ENCODE measurements at places on chromosomes 12 and 14.
A peak's percentile ranks its signal among the peaks of the same experiment; 100 is the strongest.

GRCh38 chr12:22856178-22856577 is 231.2 kb downstream of the ETNK1 start:
- DNase-seq: peak; percentile 65

DNA sequence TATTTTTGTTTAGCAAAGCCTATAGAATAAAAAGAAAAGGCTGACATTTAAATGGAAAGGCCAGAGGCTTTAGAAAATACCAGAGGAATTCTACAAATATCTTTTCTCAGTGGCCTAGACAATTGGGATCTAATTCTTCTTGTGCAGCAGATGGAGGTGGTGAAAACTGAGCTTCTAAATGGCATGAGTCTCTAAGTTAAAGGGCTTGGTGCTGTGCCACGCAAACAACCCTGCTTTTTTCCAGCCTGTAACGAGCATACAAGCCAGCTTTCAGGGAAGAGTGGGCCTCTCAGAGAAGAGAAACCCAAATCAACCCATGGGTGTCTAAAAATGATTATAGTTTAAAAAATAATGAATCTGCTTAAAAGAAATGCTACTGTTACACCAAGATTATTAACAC is 237.9 kb upstream of the NAV3 start:
- DNase-seq: no peak

DNA sequence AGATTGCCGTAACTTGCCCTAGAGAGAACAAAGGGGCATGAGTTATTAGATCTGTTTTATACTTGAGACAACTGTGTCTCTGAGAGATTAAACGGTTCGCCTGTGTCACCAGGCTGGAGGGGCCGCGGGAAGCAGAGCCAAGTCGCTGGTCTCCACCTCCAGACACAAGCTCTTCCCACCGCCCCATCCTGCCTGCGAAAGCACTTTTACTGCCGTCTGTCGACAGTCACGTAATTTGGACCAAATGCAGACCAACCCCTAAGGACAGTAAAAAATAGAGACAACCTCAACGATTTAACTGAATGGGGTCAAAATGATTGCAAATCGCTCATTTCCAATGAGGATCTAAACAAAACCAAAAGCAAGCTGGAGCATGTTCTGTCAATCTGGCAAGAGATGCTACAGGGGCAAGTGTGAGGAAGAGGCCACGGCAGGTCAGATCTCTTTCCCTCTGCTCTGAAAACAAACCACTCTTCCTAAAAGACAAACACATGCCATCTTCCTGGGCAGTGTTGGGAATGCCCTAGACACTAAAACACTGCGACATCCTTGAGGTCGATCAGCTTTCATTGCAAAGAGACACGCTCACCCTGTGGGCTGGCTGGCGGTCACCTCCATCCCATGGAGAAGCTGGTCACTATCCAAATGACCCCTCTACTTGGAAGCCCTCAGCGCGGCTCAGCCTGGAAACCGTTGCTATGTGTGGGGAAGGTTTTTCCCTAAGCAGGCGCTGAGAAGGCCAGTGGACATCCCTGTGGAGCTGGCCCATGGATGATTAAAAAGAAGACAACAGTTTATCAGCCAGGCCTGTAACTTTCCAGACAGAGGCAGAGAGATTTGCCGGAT is 17.1 kb downstream of the GSC start:
- DNase-seq: no peak

GRCh38 chr14:43901911-43902673 is 605.0 kb downstream of the FSCB start:
- DNase-seq: no peak

All from brain (organoid and tissue), 16 donors.